ENCODE measurements at places on chromosomes 6 and 20.
A peak's percentile ranks its signal among the peaks of the same experiment; 100 is the strongest.

GRCh38 chr6:32151863-32152768 is at the start of gene PRRT1:
Gene PRRT1, minus strand, starts transcription at chr6:32151939. Its CDS starts 112 bp downstream, at chr6:32151827.
- DNase-seq, result no peak

DNA sequence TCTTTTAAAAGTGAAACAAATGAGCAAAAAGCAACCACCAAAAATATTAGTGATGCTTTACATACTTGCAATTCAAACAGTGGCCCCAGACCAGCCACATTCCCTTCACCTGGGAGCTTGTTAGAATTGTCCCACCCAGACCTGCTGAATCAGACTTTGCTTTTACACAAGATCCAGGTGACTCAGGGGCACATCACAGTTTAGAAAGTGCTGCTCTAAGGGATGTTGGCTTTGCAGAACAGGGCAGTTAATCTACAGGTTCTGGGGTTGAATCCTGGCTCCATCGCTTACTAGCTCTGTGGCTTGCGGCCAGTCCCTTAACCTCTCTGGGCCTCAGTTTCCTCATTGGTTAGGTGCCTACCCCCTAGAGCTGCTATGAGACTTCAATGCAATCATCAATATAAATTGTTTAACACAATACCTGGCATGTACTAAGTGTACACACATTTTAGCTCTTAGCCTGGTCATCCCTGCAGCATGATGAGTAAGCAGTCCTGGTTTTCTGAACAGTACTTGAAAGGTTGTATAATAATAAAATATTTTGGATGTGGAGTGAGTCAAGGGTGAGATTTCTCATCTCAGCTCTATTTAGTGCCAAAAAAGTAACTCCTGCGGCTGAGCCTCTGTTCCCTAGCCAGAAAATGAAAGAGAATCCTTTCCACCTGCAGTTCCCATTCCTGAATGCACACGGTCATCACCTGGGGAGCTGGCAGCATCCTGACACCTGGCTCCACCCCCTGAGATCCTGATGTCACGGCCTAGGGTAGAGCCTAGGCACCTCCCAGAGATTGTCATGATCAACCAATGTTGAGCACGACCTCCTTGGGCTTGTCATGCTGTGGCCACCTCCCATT is 162.7 kb downstream of the ANKRD60 start:
- DNase-seq, result no peak

- DNase-seq, result no peak
These were observed 87.8 kb downstream of the LYRM4 start for GRCh38 chr6:5172897-5173474.

GRCh38 chr6:46012834-46013233 is 2.8 kb downstream of the CLIC5 start:
- no peak for DNase-seq

DNA sequence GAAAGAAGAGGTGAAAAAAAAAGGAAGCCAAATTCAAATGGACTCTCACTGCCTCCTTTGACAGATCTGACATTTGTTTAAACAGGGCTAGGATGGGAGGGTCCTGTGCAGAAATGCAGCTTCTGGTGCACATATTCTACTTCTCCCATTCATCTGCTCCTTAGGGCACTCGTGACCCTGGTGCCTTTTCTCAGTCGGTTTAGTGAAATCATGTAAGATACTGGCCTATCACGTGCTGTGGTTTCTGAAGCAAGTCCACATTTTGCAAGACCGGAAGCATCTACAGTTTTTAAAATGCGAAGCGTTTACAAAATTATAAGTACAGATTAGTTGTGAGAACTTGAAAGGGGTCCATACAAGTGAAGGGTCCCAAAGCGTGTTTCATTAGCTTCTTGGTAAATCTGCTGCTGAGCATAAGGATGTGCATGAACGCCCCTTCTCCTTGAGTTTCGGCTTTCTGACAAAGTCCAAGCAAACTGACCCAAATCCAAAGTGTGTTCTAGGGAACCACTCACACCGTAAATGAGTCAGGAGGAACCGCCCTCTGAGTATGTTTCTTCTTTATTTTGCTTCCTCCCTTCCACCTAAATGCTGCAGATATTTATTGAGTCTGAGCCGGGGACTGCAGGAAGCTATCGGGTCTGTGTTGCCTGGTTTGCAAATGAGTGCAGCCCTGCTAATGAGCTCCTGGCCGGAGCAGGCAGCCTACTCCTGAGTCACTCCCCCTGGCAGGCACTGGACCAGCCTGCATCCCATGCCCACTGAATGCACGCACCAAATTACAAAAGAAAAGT is 323.8 kb upstream of the JARID2 start:
- DNase-seq, result peak; percentile 68

Data from KBM-7 (cell line).